Suppressor macrophage treated with lipopolysaccharide for 4 hours (primary cell): ENCODE measurements at places on chromosomes 5 and 9.
A peak's percentile ranks its signal among the peaks of the same experiment; 100 is the strongest.

- peak; percentile 62 for DNase-seq
These were observed 1.9 kb upstream of the CRB2 start for GRCh38 chr9:123353984-123354591.

- no peak for DNase-seq
These were observed 318.4 kb downstream of the MAN2A1 start for GRCh38 chr5:110008131-110008530.

GRCh38 chr9:101235105-101235866, 149.5 kb downstream of the BAAT start:
- DNase-seq: peak; percentile 3

GRCh38 chr9:122785269-122785668, 3.5 kb upstream of the OR5C1 start:
- DNase-seq: no peak

GRCh38 chr9:72401396-72401795, 36.4 kb upstream of the ZFAND5 start:
- no peak for DNase-seq

DNA sequence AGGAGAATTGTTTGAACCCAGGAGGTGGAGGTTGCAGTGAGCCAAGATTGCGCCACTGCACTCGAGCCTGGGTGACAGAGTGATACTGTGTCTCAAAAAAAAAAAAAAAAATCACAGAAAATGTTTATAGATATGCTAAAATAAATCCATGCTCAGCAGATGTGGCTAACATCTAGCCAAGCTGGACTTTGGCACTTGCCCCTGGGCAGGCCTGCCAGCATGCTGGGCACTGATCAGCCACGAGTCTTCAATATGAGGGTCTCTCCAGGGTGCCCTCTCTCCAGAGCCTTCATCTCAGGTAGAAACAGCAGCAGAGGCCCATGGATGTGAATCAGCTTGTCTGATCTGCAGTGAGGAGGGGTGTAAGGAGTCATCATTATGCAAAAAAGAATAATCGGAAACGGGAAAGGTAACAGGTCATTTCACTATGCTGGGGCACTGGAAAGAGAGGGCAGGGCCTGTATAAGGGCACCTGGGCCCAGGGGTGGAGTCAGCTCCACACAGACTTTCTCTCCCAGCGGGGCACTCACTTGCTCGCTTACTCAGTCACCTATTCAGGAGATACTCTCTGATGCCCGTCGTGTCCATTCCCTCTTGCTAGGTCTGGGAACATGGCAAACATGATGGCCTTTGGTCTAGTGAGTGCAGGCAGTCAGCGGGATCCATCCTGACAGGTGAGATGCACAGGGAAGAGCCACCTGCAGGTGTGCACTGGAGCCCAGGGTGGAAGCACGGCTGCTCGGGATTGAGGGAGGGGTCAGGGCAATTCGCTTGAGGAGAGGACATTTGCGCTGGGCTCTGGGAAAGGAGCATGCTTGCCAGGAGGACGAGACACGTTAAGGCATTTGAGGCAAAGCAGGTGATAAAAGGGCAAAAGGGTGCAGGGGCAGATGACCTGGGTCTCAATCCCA, 17.1 kb downstream of the RNF44 start:
- DNase-seq: no peak

DNA sequence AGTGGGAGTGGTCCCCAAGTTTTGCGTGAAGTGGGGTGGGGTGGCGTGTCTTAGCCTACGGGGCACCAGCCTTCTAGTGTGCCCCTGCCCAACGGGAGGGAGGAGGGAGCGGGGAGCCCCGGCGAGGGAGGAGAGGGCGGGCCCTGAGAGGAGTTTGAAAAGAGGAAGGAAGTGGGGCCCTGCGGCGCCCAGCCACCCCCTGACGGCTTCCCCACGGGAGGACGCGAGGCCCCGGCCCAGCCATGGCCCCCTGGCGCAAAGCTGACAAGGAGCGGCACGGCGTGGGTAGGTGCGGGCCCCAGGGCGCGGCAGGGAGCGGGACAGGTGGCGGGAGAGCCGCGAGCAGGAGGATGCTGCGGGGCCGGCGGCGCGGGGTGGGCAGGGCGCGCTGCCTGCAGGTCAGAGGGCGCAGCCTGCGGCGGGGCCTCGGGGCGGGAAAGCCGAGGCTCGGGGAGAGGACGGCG, at the start of gene DOCK2:
Gene DOCK2, plus strand, starts transcription at position 191 of the 464 bp plus-strand sequence. Its CDS starts 52 bp downstream, at position 243.
- DNase-seq: peak; percentile 70
